ENCODE measurements at places on chromosomes 2 and 18.

- DNase-seq, result no peak
Observed at GRCh38 chr18:2686349-2686968, 30.9 kb downstream of the SMCHD1 start.

- no peak for DNase-seq
Observed at GRCh38 chr2:221137385-221137784, 434.7 kb downstream of the EPHA4 start.

DNA sequence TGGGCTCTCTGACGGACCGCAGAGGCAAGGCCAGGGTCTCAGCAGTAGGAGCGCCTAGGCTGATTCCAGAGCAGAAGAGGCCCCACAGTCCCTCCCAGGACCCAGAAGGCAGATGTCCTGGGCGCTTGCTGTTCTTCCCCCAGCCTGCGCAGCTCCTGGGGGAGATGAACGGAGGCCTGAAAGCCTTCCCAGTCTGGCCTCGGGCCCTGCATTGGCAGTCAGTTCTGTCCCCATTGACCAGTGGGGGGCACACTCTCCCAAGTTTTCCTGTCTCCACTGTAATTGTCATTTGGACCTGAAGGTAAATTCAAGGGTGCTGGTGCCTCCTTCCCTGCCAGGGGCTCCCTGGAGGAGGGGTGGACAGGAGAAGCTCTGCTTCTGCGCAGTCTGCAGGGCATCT is 345.7 kb downstream of the CYP26B1 start:
- no peak for DNase-seq

DNA sequence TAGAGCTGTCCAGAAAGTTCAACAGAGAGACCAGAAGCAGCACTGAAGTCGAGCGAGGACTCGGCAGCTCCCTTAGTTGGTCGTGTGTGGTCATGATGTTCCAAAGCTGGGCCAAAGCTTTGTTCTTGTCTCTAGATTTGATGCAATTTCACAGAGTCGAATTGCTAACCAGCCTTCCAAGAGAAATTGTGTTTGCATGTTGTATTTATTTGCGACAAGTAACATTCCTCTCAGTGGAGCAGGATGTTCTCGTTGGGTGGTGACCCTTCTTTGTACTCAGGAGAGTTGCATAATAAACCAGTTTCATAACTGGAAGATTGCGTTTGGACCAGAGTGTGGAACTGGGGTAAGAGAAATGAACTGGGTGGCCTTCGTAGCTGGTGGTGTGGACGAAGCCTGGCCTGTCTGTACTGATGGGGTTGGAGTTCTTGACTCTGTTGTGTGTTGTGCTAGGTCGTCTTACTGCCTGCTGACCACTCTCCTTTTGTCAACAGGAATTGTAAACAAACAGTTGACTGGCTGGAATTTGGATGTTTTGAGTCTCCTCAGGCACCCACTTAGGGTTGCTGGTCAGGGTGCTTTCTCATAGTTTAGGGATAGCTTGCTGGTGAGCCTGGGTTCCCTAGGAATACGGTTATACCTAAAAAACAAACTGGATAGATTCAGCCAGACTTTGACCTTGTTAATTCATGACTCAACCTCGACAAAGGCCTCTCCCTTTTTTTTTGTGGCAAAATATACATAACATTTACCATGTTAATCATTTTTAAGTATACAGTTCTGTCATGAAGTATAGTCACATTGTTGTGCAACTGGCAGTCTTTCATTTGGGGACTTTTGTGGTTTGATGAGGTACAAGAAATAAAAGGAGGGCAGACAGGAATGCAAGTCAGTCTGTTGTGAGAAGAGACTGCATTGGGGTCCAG is 28.9 kb upstream of the TOGARAM2 start:
- no peak for DNase-seq

DNA sequence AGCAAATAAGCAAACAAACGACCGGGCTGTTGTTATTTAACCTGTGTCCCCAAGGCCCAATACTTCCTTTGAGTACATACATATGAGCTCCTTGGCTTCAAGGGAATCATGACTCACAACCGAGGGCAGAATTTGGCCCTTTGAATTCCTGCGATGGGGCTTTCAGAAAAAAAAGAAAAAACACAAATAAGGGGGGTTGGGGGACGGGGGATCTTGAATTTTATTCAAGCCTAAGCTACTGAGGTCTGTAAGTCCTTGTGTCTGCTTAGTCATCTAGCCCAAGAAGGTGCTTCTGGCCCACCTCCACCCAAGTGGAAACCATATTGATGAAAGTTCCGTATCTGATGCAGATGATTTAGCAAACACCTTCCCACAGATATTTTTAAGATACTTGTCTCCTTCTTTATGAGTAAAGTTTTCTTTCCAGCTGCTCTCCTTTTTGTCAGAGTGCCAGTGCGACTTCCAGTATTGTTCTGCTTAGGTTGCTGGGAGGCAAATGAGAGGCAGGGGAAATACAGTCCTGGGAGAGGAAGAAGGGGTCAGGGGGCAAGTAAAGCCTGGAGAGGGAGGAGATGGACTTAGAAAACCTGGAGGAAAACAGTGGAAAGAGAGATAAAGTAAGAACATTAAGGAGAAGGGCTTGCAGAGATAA is 169.6 kb downstream of the ZEB2 start:
- no peak for DNase-seq

GRCh38 chr2:209424199-209424701 is 403 bp downstream of the MAP2 start:
- peak; percentile 55 for DNase-seq

DNA sequence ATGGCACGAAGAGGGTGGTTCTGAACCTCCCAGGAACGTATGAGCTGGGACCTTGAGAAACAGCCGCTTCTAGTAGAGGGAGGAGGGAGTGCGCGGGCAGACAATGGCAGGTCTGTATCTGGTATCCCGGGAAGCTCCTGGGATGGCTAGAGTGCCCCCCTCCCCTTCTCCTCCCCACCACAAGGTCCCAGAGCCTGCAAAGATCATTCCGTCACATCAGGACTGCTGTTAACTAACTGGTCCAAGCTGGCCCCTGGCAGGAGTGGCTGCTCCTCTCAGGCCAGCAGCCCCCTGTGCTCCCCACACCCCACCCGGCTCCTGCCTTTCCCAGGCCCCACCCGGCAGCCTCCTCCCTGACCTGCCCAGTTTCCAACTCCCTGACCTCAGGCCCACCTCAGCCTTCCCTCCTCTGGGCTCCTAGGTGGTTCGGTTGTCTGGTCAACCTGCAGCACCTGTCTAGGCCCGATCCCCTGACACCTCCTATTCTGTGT is 75.0 kb downstream of the TPO start:
- no peak for DNase-seq

- DNase-seq, result no peak
Observed at GRCh38 chr2:143815082-143815481, 685.9 kb downstream of the ARHGAP15 start.

GRCh38 chr2:136093583-136093982 is 24.4 kb downstream of the CXCR4 start:
- DNase-seq, result no peak

DNA sequence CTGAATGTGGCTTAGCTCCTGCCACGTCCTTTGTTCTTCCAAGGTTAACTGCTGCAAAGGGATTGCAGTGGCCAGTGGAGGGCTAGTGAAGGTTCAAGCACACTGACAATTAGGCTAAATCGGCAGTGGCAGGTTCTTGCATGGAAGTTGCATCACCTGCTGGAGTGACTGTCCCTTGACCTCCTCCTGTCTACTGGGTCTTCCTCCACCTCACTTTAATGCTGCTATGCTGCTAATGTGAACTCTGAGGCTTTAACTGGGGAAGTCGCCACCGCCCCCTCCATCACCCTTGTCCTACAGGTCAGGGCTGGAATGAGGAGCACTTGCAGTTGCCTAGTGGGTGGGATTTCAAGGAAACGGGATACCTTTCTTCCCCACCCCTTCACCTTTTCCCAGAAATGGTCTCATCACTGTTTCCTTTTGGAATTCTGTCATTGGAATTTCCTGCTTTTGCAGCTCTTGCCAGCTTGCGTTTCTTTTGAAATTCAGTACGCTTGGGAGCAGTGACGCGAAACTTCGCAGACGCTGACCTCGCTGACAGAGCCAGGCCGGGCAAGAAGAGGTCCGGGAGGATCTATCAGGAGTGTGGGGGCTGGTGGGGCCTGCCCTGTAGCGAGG is 150.3 kb downstream of the SH3RF3 start:
- DNase-seq, result no peak

- DNase-seq, result no peak
Observed at GRCh38 chr2:232892221-232892620, 22.2 kb downstream of the SNORC start.

- no peak for DNase-seq
Observed at GRCh38 chr2:128607440-128607839, 288.8 kb upstream of the HS6ST1 start.

GRCh38 chr2:195552581-195552980 is 104.4 kb upstream of the SLC39A10 start:
- DNase-seq, result no peak

- no peak for DNase-seq
Observed at GRCh38 chr2:201931951-201932350, 101.7 kb upstream of the FZD7 start.

DNA sequence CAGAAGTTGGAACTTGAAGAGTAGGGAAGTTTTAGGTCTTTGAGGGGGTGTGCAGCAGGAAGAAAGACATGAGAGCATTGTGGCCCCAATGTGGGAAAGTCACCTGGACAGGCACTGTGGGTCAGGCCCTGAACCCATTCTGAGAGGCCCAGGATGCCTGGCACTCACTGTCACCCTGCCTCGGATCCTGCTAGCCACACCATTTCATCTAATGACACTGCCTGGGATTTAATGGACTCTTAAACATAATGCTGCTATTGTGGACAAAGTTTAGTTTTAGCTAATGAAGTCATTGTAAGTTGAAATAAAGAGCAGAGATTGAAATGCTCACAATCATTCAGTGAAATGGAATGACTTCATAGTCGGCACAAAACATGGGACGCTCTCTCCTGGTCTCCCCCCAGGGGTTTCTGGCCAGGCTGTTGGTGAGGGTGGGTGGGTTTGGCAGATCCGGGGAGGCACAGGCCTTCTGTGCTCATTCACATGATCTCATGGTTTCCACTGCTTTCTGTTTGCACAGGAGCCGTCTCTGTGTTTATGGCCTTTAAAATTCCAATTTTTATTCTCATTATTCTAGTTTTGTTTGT is 141.8 kb upstream of the KLHL29 start:
- no peak for DNase-seq

- DNase-seq, result no peak
Observed at GRCh38 chr2:31957354-31958139, 53.3 kb downstream of the MEMO1 start.

- DNase-seq, result no peak
Observed at GRCh38 chr2:187446711-187447110, 1.3 kb downstream of the CALCRL start.

DNA sequence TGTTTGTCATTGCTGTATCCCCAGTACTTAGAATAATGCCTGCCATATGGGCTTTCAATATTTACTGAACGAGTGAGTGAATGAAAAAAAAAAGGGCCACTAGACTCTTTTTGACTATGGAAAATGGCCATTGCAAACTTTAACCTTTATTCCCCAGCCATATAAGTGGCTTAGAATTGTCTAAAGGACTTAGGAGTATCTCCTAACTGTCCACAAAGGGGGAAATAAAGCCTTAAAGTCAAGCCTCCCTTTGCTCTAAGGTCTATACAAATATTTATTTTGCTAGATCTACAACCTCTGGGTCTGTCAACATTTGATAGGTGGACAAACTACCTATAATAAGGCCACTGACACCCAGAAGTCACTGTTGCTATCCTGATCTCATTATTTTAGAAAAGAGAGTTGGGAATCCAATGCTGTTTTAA is 25.7 kb downstream of the UPP2 start:
- DNase-seq, result peak; percentile 33
